ENCODE measurements at places on chromosomes 2 and 18.

- DNase-seq = no peak
Measured at GRCh38 chr2:85330839-85331636, 3.2 kb upstream of the TGOLN2 start.

- no peak for DNase-seq
Measured at GRCh38 chr2:70941186-70941585, 5.5 kb downstream of the ATP6V1B1 start.

- DNase-seq = no peak
Measured at GRCh38 chr18:10526561-10526949, 728 bp downstream of the NAPG start.

DNA sequence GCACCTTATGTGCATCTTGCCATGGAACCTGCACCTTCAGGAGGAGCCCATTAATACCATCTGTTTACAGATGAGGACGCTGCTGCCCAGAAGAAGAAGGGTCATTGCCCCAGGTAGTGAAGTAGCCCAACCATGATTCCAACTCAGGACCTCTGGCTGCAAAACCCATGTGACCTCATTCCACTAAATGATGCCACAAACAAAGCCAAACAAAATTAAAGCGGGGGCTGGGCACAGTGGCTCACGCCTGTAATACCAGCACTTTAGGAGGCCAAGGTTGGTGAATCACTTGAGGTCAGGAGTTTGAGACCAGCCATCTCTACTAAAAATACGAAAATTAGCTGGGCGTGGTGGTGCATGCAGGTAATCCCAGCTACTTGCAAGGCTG, 202.1 kb downstream of the EIPR1 start:
- no peak for DNase-seq

DNA sequence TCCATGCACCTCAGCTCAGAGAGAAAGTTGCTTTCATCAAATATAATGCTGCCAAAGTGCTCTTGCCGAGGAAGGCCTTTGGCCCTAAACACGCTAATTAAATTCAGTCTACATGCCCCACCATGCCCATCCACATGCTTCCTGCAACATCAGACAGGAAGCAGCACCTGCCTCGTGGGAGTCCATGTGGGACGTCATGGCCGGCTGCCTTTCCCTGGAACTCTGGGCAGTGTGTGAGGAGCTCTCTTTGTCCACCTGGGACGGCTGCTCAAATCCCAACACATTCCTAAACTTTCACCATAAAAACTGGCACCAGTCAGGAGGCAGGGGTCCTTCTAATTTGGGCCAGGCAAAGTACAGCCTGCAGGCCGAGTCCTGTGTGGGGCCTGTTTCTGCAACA, 23.1 kb downstream of the FAM178B start:
- no peak for DNase-seq
